PC-9 (cell line): ENCODE measurements at places on chromosomes 6 and 20. TPM values are rescaled to one million over a fixed set of nuclear protein-coding genes. Genes with fewer than 3 reads are reported as not detected.

Gene AIF1
- total RNA-seq = not detected in 2 replicates

Gene SIGLEC1
- total RNA-seq = 0.13 TPM in 1 of 2 replicates, not detected in the other

Gene KIFC1
- 82.9 and 91.4 TPM in 2 replicates for total RNA-seq

Gene ULBP1
- total RNA-seq = 2.8 and 3.3 TPM in 2 replicates

Gene BTBD3
- total RNA-seq = 17.6 and 19.6 TPM in 2 replicates

Gene KIF25
- not detected in 2 replicates for total RNA-seq

Gene WASF1
- 14.8 and 17.0 TPM in 2 replicates for total RNA-seq

Gene PLEKHG1
- 8.9 and 9.9 TPM in 2 replicates for total RNA-seq

Gene KCNK17
- not detected in 2 replicates for total RNA-seq

Gene TMC2
- not detected in 2 replicates for total RNA-seq

Gene TMEM74B
- total RNA-seq = 0.44 and 1.2 TPM in 2 replicates

Gene SLC17A3
- total RNA-seq = not detected in 2 replicates

Gene MARCKS
- 93.2 and 106 TPM in 2 replicates for total RNA-seq

Gene LPA
- not detected in 2 replicates for total RNA-seq

Gene ARG1
- not detected in 2 replicates for total RNA-seq

Gene NOX3
- not detected in 2 replicates for total RNA-seq

Gene LZTS3
- total RNA-seq = 10.4 and 17.6 TPM in 2 replicates

Gene MAP7
- total RNA-seq = 27.5 and 33.7 TPM in 2 replicates

Gene ZBTB12
- total RNA-seq = 16.2 and 20.3 TPM in 2 replicates

Gene GATA5
- total RNA-seq = 0.96 and 2.1 TPM in 2 replicates

Gene TMEM151B
- not detected in 2 replicates for total RNA-seq

Gene ZSCAN23
- total RNA-seq = 9.1 and 12.0 TPM in 2 replicates

Gene TFAP2A
- 37.0 and 43.8 TPM in 2 replicates for total RNA-seq

Gene MOXD1
- total RNA-seq = 1.0 and 1.3 TPM in 2 replicates

Gene THEMIS
- not detected in 2 replicates for total RNA-seq

Gene PLN
- not detected in 2 replicates for total RNA-seq

Gene MRAP2
- not detected in 2 replicates for total RNA-seq

Gene ITPR3
- 78.3 and 86.9 TPM in 2 replicates for total RNA-seq
